ENCODE measurements at places on chromosomes 3 and 15.

DNA sequence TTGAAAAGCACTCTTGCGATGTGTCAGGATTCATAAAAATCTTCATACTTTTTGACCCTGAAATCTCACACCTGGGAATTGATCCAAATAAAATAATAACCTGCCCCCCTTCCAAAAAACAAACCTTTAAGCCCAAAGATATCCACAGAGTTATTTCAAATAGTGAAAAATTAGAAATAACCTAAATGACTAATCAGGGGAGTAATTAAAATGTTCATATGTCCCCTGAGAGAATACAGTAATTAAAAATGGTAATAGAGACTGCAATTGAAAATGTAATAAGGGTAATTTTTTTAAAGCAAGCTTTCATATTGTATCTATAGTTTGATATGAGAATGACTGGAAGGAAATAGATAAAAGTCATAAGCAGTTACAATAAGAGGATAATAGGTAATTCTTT lies 68.0 kb downstream of the CALML4 start:
- DNase-seq: no peak

DNA sequence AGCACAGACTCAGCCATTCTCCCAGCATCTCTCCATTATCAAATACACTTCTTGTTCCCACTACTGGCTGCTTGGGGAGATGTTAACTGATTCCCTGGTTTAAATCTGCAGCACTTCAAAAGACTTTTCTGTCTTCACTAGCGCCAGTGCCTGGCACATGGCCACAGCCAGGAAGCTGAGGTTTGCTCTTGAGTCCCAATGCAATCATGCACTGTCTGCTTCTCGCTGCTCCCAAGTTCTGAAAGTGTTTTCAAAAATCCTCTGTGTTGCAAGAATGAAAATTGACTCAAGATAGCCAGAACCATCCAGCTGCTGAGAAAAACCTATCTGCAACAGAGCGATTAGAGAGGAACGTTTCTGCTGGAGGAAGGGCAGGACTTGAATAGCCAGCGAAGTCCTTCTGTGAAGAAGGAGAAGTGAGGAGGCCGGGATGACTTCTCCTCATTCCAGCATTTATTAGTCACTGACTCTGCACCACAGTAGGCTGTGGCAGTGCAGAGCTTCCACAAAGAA lies 358.4 kb upstream of the NR2F2 start:
- DNase-seq: no peak

DNA sequence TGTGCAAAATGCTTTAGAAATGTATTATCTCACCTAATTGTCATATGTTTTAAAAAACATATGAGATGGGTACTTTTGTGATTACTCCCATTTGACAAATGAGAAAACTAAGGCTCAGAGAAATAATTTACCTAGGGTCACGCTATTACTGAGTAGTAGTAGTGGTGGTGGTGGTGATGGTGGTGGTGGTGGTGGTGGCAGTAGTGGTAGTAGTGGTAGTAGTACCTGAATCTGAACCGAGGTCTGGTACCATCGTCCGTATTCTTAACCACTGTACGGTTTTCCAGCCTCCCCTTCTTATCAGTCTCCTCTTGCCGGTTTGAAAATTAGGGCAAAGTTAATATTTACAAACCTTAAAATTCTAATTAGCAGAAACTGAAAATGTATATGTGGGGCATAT lies 102.4 kb downstream of the KLHL25 start:
- no peak for DNase-seq

GRCh38 chr15:79918278-79918677 lies 21.5 kb upstream of the MTHFS start:
- DNase-seq: no peak

DNA sequence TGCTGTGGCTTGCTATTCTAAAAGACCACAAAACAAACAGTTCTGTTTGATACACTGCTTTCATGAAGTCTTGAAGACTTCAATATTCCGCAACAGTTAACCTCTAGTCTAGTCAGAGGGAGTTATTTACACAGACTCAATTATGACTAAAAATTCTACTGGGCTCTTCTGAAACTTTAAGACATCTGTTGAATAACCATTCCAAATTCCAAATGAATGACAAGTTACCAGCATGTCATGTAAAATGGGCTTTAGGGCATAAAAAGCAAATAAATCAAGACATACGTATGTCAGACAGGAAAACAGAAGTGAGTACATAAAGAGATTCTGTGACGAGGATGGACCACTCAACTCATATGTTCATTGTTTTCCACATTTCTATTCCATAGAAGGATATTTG lies 93.9 kb downstream of the PLOD2 start:
- DNase-seq: no peak

DNA sequence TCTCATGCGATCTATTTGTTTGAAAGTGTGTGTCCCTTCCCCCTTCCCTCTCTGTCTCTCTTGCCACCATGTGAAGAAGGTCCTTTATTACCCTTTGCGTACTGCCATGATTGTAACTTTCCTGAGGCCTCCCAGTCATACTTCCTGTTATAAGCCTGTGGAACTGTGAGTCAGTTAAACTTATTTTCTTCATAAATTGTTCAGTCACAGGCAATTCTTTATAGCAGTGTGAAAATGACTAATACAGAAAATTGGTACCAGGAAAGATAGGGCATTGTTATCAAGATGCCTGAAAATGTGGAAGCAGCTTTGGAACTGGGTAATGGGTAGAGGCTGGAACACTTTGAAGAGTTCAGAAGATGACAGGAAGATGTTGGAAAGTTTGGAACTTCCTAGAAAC lies 743.7 kb upstream of the NECTIN3 start:
- DNase-seq: no peak

GRCh38 chr3:2950159-2950558 lies 160.0 kb downstream of the IL5RA start:
- no peak for DNase-seq

GRCh38 chr15:45616901-45617323 lies 17.9 kb upstream of the SQOR start:
- no peak for DNase-seq

DNA sequence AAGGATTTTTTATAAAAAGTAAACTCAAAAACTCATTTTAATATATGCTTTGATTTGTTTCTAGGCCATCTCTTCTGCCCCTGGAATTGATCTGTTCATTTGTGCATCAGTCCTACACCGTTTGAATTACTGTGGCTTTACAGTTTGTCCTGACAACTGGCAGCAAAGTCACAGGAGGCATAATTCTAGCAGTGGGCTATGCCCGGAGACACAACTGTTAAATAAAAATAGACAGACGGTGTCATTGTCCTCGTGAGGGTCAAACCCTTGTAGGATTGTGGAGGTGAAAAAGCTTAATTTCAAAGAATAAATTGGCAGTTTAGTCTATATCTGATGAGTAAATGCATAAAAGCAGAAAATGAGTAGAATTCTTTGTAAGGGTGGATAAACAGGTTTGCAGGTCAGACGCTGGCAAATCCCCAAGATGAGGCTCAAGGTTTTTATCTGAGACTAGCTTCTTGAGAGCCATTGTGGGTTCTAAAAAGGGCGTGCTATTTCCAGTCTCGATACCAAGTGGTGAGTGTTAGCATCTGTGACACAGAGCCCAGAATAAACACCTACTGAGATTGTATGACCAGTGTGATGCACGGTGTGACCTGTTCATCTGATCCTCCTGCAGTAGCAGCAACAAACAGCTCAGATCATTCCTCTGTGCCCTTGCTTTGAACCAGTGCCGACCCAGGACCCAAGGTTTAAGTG lies 51.5 kb upstream of the SLCO3A1 start:
- DNase-seq: no peak

DNA sequence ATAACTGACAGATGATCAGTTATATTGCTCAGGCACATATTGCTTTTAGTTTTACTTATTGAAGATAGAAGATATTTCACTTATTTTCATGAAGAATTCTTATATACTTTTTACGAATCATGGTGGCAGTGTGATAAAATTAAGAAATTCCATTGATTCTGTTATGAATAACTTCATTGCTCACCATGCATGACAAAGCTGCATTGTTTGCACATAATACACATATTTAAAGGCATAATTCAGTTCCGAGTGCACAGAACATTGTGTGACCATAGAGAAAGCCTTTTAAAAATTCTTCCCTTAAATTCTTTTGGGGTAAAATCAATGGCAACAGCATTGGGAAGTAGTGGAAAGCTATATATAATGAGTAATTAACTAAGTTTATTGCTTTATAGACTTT lies 82.5 kb upstream of the NAALADL2 start:
- no peak for DNase-seq

- DNase-seq: no peak
Measured at GRCh38 chr3:79872483-79872882, 104.7 kb upstream of the ROBO1 start.

GRCh38 chr3:66048051-66048395 lies 9.3 kb upstream of the MAGI1 start:
- no peak for DNase-seq

DNA sequence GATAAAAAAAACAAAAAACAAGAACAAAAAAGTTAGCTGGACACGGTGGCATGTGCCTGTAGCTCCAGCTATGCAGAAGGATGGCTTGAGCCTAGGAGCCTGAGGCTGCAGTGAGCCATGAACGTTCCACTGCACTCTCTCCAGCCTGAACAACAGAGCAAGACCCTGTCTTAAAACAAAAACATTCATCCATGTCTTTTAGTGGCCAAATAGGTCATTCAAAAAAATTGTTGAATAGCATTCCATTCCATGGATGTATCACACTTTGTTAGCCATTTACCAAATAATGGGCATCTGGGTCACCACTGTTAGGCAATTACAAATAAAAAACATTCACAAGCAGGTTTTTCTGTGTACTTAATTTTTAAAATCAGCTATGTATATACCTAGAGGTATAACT lies 139.7 kb downstream of the STAG1 start:
- no peak for DNase-seq

DNA sequence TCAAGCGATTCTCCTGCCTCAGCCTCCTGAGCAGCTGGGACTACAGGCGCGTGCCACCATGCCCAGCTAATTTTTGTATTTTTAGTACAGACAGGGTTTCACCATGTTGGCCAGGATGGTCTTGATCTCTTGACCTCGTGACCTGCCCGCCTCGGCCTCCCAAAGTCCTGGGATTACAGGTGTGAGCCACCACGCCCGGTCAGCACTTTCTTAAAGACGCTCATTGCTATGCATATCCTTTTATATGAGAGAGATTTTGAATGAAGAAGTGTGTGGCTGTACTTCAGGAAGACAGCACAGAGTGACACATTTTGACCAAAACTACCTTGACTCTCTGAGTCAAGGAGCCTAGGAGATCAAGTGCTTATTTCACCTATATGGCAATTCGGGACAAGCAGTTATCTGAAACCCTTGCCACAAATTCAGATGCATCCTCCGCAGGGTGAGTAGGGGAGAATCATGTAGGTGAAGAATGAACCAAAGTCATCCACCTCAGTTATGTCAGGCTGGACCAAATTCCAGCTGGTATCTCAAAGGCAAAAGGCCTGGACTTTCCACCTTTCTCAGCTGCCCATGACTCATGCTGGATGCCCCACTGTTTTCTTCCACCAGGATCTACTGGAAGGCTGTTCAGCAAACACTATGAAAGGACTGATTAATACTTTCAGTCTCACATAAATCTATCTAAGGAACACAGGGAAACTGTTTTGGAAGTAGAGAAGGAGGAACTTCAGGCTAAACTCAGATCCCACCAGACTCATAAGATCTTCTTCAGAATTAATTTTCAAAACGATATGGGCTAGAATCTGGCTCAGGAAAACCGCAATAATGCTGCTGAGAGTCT lies 31.9 kb downstream of the SUSD5 start:
- no peak for DNase-seq

DNA sequence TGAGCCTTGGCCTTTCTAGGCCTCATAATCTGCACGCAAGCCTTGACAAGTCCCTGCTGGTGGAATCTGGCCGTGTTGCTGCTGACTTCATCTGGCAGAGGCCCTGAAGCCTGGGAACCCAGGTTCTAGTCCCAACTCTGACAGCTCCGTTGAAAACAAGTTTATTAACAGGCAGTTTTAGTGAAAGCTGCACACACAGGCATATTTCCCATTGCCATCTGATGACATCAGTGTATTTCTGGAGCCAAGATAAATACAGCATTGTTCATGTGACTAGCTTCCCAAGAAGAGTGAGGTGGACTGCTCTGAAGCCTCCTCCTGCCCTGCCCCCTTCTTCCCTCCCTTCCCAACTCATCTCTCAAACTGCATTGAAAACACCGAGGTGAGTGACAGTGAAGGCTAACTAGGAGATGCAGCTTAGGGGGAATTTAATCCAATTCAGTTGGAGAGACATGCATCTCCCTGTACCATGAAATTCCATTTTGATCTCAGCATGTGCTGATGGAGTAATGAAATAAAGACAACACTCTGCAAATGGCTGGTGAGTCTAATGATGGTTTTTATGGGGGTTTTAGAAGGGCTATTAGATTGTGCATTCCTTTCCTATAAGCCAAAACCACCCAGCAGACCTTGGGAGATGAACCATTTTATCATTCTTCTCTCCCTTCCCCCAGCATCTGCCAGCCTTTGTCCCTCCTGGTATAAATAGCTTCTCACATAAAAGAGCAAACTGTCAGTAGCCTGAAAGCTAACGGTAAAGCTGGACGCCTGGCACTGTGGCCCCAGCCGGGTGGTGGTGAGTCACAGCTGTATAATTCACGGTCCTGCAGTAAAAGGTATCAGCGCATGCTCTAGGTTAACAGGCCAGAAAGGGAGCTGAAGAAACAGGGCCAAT lies 38.0 kb downstream of the PRICKLE2 start:
- no peak for DNase-seq

DNA sequence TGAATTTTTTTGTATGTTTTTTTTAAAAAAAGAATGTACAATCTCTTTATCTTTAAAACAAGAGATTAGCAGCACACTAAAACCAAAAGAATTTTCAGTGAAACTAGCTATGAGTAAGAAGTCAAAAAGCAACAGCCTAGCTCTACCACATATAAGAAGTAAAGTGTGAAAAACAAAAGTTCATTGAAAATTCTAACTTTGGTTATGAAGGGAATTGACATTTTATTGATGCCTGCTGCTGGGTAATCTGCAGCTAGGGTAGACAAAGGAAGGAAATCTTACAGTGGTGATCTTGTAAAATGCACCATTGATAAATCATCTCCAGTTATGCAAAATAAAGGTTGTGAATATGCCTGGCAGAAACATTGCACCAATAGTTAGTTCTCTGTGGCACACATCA lies 37.8 kb upstream of the FOXB1 start:
- no peak for DNase-seq

Data from activated T-helper 1 cell treated with Interleukin-2 at 50 U/mL for 16 hours (primary cell).